ENCODE measurements at places on chromosomes 2 and 18.

GRCh38 chr2:216539120-216539519 is 40.5 kb downstream of the RPL37A start:
- no peak for DNase-seq

DNA sequence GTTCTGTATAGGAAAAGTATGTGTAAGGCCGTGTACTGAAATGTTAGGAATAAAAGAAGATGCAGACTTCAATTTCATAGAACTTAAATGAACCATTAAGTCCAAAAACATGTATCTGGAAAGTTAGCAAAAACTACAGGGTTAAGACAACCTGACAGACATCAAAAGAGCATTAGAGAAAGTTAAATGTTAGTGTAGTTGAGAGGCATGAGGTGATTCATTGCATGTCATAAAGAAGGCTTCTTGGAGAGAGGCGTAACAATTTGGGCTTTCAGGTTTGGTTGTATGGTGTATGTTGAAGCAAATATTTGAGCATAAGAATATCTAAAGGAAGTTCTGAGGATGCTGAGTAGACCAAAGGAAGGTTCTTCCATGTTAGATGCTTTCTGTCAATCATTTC is 6.3 kb downstream of the EPC2 start:
- no peak for DNase-seq

DNA sequence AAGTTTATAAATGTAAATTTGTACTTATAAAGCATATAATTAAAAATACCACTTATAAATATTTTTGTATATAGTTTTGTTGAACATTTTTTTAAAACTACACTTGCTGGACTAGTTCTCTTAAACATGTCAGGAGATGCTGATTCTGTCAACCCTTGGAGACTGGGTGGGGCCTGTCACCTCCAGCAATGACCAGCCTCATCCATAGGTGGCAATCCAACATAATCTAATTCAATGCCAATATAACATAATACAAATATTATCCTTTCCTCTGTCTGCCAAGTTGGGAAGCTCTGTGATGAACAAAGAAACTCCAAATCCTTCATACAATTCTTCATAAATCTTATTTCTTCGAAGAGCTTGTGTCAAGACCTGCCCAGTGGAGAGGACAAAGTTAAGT is 140.4 kb downstream of the RBMS1 start:
- DNase-seq = no peak

- no peak for DNase-seq
Observed at GRCh38 chr2:30732876-30733275, 74.4 kb downstream of the CAPN13 start.

DNA sequence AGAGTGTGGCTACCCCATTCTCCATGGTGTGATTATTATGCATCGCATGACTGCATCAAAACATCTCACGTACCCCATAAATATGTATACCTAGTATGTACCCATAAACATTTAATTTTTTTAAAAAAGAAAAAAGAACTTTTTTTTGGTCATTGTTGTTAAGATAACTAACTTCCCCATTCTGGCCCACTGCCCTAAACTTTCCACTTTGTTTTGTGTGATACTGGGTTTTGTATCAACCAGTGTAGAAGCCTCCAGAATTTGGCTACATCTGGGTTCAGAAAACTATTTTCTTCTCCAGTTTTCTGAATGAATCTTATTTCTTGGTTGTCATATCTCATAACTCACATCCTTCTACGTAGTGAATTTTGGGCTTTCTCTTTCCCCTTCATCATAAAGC is 62.3 kb upstream of the NABP1 start:
- no peak for DNase-seq

GRCh38 chr2:171965661-171966060 is 34.1 kb upstream of the METAP1D start:
- no peak for DNase-seq

GRCh38 chr18:27838225-27838624 is 338.7 kb downstream of the CDH2 start:
- no peak for DNase-seq

- no peak for DNase-seq
Observed at GRCh38 chr2:238986491-238987351, 138.8 kb downstream of the TWIST2 start.

DNA sequence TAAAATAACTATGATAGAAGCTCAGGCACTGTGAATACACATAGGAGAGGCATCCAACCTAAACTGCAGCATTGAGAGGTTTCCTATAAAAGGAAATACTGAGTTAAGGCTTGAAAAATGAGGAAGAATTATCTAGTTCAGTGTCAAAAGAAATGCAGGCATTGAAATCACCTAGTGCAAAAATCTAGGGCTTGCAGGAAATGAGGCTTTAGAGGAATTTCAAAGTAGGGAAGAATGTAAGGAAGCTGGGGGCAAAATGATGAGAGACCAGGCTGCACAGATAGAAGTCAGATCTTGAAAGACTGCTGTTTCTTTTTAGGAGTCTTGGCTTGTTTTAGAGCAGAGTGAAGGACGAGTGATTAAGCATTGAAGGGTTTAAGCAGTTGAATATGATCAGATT is 28.1 kb upstream of the SCYGR2 start:
- DNase-seq = no peak

- no peak for DNase-seq
Observed at GRCh38 chr2:3536682-3537632, 17.6 kb upstream of the ADI1 start.

DNA sequence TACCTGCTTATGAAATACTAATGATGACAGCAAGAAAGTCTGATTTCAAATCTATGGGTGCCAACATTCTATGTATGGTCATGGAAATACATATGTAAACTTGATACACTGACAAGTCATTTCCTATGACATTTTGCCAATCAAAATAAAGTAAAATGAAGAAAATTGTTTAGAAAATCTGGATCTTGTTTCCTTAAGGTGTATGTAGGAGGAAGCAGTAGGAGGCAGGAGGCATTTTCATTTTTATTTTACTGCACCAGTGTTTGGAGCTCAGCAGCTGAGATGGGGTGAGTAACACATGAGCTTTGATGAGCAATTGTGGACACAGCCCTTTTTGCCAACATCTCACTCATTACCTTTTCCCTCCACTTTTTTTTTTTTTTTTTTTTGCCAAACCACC is 167.0 kb downstream of the AFF3 start:
- DNase-seq = no peak

- no peak for DNase-seq
Observed at GRCh38 chr2:16644221-16644925, 21.3 kb downstream of the CYRIA start.

GRCh38 chr18:27723168-27723567 is 453.8 kb downstream of the CDH2 start:
- no peak for DNase-seq

DNA sequence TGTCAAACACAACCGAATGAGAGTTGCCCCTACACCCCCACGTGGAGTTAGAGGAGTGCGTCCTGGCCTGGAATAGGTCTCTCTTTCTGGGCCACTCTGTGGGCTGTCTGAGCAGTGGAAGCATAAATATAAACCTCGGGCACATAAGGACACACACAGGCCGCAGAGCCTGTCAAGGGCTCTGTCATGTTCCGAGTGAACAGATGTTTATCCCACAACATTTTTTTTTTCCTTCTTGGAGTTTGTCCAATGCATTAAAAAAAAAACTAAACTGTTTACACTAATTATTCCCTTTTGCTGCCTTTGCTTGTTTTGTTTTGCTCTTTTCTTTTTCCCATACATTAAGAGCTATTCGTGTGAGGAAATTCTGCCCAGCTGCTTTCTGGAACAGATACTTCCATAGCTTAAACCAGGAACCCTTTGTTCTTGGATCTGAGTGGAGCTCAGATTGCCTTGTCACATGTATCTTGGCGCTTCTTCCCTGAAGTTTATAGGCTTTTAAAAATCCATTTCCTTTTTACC is 228.3 kb upstream of the FOSL2 start:
- DNase-seq = no peak

All from stimulated activated CD8-positive, alpha-beta memory T cell treated with anti-CD3 and anti-CD28 coated beads, Interleukin-15, amount 100 ng/mL, for 24 hours (primary cell).